ENCODE measurements at places on chromosomes 3 and 15. TPM values are rescaled to one million over a fixed set of nuclear protein-coding genes. Genes with fewer than 3 reads are reported as not detected.
A peak's percentile ranks its signal among the peaks of the same experiment; 100 is the strongest.

The APOD gene
- total RNA-seq, result not detected

The RASGRP1 gene
- 2.7 TPM for total RNA-seq

The USP13 gene
- 27.2 TPM for total RNA-seq

The RASL12 gene
- 6.5 TPM for total RNA-seq

The CDC25A gene
- 54.7 TPM for total RNA-seq

The ALCAM gene
- total RNA-seq, result 24.0 TPM

The UBAP1L gene
- total RNA-seq, result 2.0 TPM

The ANKRD63 gene
- total RNA-seq, result 1.2 TPM

The CYP1A2 gene
- total RNA-seq, result not detected

The CHRD gene
- 1.8 TPM for total RNA-seq

The ILDR1 gene
- total RNA-seq, result 2.3 TPM

The SLC35A5 gene
- total RNA-seq, result 40.7 TPM

The NUTM1 gene
- total RNA-seq, result 0.46 TPM

DNA sequence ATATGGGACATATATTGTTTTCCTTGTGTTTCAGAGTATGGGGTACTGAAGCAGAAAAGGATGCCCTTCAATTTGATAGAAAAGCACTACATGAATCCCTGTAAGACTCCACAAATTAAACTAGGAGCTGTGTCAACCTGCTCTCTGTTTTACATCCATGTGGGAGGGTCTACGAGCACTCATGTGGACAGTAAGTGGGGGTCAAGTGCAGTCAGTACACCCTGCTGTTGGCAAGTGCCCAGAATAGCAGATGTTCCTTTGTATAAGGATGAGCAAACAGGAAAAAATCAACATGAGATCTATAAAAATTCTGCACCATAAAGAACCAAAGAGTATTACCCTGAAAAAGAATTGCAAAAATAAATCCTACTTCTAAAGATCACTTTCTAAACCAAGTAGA is 659.9 kb downstream of the SI start:
- H3K36me3 ChIP-seq, result no peaks in the 10 kb centered on the region
- H3K27ac ChIP-seq, result no peak overlapping the region
- H3K4me3 ChIP-seq, result no peak overlapping the region
- no peak for DNase-seq

- H3K27me3 ChIP-seq, result no peaks in the 10 kb centered on the region
- no peak for DNase-seq
- peaks cover 12% of the 10 kb centered on the region for H3K4me1 ChIP-seq
Measured at GRCh38 chr3:42662813-42663535, 9.5 kb downstream of the ZBTB47 start.

- DNase-seq, result no peak
- no peak overlapping the region for H3K27ac ChIP-seq
- H3K4me3 ChIP-seq, result no peak overlapping the region
- H3K4me1 ChIP-seq, result no peaks in the 10 kb centered on the region
- H3K27me3 ChIP-seq, result no peaks in the 10 kb centered on the region
- H3K36me3 ChIP-seq, result peaks cover 3% of the 10 kb centered on the region
Measured at GRCh38 chr3:4407941-4408340, 59.1 kb downstream of the SUMF1 start.

GRCh38 chr3:115246461-115247020 is 99.5 kb upstream of the ZBTB20 start:
- H3K4me3 ChIP-seq, result no peak overlapping the region
- peaks cover 3% of the 10 kb centered on the region for H3K4me1 ChIP-seq
- H3K36me3 ChIP-seq, result no peaks in the 10 kb centered on the region
- H3K27ac ChIP-seq, result no peak overlapping the region
- DNase-seq, result no peak

DNA sequence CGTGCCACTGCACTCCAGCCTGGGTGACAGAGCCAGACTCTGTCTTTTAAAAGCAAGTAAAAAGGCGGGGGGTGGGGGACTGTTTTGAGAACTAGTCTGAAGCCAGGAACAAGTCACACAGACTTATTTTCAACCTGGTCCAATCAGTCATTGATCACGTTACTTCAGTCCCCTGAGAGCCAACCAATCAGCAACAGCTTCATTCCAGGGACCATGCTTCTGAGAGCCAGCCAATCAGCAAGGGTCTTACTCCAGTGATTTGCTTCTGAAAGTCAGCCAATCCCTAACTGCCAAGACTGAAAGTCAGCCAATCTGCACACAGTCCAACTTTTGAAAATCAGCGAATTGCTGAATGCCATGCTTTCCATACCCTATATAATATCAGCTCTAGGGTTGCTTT is 48.6 kb upstream of the C15orf39 start:
- no peak for DNase-seq
- H3K27ac ChIP-seq, result no peak overlapping the region
- H3K4me1 ChIP-seq, result peaks cover 8% of the 10 kb centered on the region
- H3K4me3 ChIP-seq, result no peak overlapping the region
- peaks cover 3% of the 10 kb centered on the region for H3K27me3 ChIP-seq
- peaks cover 5% of the 10 kb centered on the region for H3K36me3 ChIP-seq

- H3K36me3 ChIP-seq, result no peaks in the 10 kb centered on the region
- H3K4me1 ChIP-seq, result peaks cover 19% of the 10 kb centered on the region
- no peak for DNase-seq
- H3K27ac ChIP-seq, result no peak overlapping the region
- no peaks in the 10 kb centered on the region for H3K27me3 ChIP-seq
- H3K4me3 ChIP-seq, result no peak overlapping the region
Measured at GRCh38 chr3:24302396-24302795, 192.3 kb downstream of the THRB start.

GRCh38 chr15:59594493-59594942 is 17.1 kb upstream of the GCNT3 start:
- no peaks in the 10 kb centered on the region for H3K4me1 ChIP-seq
- no peaks in the 10 kb centered on the region for H3K36me3 ChIP-seq
- no peaks in the 10 kb centered on the region for H3K27me3 ChIP-seq
- no peak for DNase-seq

GRCh38 chr15:27867861-27868260 is 231.3 kb downstream of the OCA2 start:
- H3K27ac ChIP-seq, result no peak overlapping the region
- no peak for DNase-seq
- peaks cover 6% of the 10 kb centered on the region for H3K4me1 ChIP-seq
- no peaks in the 10 kb centered on the region for H3K27me3 ChIP-seq

- no peak overlapping the region for H3K4me3 ChIP-seq
- H3K4me1 ChIP-seq, result peaks cover 31% of the 10 kb centered on the region
- DNase-seq, result no peak
- no peaks in the 10 kb centered on the region for H3K27me3 ChIP-seq
- H3K27ac ChIP-seq, result no peak overlapping the region
Measured at GRCh38 chr15:77415450-77416147, 4.3 kb downstream of the PEAK1 start.

DNA sequence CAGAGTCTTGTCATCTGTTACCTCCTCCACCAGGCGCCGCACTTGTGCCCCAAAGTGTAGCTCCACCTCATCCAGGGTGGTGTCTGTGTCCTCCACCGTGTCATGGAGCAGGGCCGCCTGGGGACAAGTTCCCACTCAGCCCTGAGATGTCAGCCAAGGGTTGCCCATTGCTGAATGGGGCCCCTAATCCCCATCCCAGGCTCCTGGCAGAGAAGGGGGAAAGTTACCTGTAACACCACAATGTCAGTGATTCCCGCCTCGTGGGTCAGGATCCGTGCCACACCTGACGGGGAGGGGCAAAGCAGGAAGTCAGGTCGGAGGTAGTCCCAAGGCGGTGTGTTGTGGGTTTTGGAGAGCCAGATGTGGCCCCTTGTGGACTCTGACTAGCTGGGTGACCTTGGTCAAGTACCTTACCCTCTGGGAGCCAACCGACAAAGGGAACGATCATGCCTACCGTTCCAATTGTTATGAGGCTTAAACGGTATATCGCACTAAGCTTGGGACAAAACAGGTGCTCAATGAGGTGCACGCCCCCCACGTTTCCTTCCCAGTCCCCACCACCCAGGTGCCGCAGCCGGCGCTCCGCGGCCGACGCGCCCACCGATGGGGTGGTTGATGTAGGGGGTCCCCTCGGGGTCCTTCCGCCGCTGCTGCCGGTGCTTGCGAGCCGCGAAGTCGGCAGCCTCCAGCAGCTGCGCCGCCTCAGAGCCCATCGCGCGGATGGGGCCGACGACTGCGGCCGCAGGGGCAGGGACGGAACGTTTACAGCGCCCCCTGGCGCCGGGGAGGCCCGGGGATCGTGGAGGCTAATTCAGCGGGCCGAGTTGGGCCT is at the start of gene HDDC3:
Gene HDDC3, minus strand, starts transcription at position 722 of the 832 bp plus-strand sequence. Its CDS starts 9 bp downstream, at position 713.
- peak; percentile 96 for DNase-seq
- peak within 1 kb of the TSS; percentile 95 for H3K27ac ChIP-seq
- peaks cover 12% of the 10 kb centered on the region for H3K27me3 ChIP-seq

DNA sequence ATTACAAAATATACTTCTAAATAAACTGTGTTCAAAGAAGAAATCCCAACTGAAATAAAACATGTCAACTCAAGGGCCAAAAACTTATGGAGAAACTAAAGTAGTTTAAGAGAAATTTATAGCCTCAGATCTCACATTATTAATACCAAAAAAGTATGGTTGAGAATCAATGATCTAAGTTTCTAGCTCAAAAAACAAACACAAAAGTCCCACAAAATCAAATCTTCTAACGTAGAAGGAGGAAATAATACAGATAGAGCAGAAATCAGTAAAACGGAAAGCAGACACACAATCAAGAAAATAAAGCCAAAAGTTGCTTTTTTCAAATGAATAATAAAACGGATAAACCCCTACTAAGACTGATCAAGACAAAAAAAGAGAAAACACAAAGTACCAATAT is 2.9 kb downstream of the SUSD5 start:
- peaks cover 58% of the 10 kb centered on the region for H3K27me3 ChIP-seq
- DNase-seq, result no peak
- H3K27ac ChIP-seq, result no peak overlapping the region
- no peaks in the 10 kb centered on the region for H3K36me3 ChIP-seq
- peaks cover 12% of the 10 kb centered on the region for H3K4me1 ChIP-seq

- H3K36me3 ChIP-seq, result peaks cover 18% of the 10 kb centered on the region
- no peak for DNase-seq
- no peak overlapping the region for H3K27ac ChIP-seq
- H3K4me3 ChIP-seq, result no peak overlapping the region
- H3K4me1 ChIP-seq, result peaks cover 5% of the 10 kb centered on the region
Measured at GRCh38 chr15:60096157-60096556, 92.0 kb downstream of the FOXB1 start.

DNA sequence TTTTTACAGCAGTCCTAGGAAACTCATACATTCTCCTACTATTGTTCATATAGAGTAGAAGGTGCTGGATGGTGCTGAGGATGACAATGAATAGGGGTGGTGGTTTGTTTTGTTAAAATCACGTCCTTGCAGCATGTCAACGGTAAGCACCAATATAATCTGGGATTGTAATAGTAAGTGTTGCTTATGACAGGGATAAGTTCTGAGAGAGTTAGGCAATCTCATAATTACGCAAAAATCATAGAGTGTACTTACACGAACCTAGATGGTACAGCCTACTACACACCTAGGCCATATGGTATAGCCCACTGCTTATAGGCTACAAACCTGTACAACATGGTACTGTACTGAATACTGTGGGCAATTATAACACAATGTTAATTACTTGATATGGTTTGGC is 64.3 kb upstream of the TSPAN3 start:
- H3K27me3 ChIP-seq, result no peaks in the 10 kb centered on the region
- H3K4me1 ChIP-seq, result peaks cover 15% of the 10 kb centered on the region
- no peak for DNase-seq
- H3K36me3 ChIP-seq, result peaks cover 40% of the 10 kb centered on the region

GRCh38 chr3:15800780-15801179 is 3.0 kb upstream of the ANKRD28 start:
- peaks cover 41% of the 10 kb centered on the region for H3K4me1 ChIP-seq
- no peak overlapping the region for H3K4me3 ChIP-seq
- no peaks in the 10 kb centered on the region for H3K36me3 ChIP-seq
- H3K27me3 ChIP-seq, result no peaks in the 10 kb centered on the region
- DNase-seq, result no peak

DNA sequence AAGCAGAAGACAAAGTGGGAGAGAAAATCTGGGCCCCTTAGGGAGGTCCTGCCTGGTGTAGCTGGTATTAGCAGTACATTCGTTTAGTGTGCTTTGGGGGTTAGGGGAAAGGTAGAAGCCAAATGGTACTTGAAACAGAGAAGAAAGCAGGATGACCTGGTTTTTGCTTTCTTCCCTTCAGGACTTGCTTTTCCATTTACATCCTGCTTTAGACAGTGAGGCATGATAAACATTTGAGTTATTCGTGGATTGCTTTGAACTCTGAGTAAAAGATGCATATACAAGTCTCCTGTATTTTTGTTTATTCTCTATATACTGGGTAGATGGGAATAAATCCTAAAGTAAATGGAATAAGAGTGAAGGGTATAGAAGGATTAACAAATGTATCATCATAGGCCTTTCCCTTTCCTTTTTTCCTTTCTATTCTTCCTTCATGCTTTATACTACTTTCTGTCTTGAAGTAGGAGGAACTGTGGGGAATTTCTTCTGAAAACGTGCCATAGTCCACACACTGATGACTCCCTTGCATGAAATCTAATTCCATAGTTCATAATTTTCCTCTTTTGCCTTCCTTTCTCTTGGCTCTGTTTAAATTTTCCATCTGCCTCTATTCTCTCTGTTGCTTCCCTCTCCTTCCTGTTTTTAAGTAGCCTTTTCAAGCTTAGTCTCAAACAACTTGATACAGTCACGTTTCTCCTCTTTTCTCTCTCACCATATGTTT is 139.5 kb upstream of the RBMS3 start:
- H3K4me1 ChIP-seq, result peaks cover 20% of the 10 kb centered on the region
- no peak overlapping the region for H3K4me3 ChIP-seq
- H3K27ac ChIP-seq, result no peak overlapping the region
- no peaks in the 10 kb centered on the region for H3K36me3 ChIP-seq
- H3K27me3 ChIP-seq, result peaks cover 2% of the 10 kb centered on the region

- H3K4me3 ChIP-seq, result no peak overlapping the region
- DNase-seq, result no peak
- H3K4me1 ChIP-seq, result peaks cover 33% of the 10 kb centered on the region
- peaks cover 14% of the 10 kb centered on the region for H3K36me3 ChIP-seq
Measured at GRCh38 chr15:29773816-29774215, 48.5 kb downstream of the TJP1 start.

- no peak overlapping the region for H3K4me3 ChIP-seq
- H3K36me3 ChIP-seq, result no peaks in the 10 kb centered on the region
- DNase-seq, result no peak
- H3K4me1 ChIP-seq, result peaks cover 10% of the 10 kb centered on the region
- peaks cover 46% of the 10 kb centered on the region for H3K27me3 ChIP-seq
Measured at GRCh38 chr3:183160616-183161015, 1.9 kb downstream of the LAMP3 start.

- H3K27ac ChIP-seq, result no peak overlapping the region
- H3K4me3 ChIP-seq, result no peak overlapping the region
- H3K27me3 ChIP-seq, result no peaks in the 10 kb centered on the region
- H3K4me1 ChIP-seq, result peaks cover 34% of the 10 kb centered on the region
- H3K36me3 ChIP-seq, result no peaks in the 10 kb centered on the region
Measured at GRCh38 chr15:95664450-95664849, 666.0 kb upstream of the NR2F2 start.

DNA sequence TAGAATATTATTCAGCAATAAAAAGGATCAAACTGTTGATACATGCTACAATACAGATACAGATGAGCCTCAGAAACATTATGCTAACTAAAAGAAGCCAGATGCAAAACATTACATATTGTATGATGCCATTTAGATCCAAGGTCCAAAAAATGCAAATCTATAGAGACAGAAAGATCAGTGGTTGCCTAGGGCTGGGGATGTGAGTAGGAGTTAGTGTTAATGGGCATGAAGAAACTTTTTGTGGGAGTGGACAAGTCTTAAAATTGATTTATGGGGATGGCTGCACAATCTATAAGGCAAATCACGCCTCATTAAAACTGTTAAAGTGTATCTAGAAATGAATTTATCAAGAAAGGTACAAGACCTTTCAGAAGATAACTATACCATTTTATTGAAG is 45.0 kb downstream of the EHHADH start:
- no peaks in the 10 kb centered on the region for H3K36me3 ChIP-seq
- H3K4me1 ChIP-seq, result no peaks in the 10 kb centered on the region
- no peak overlapping the region for H3K4me3 ChIP-seq
- no peak overlapping the region for H3K27ac ChIP-seq
- DNase-seq, result no peak

Measured in WTC11 (cell line).